ENCODE measurements at places on chromosomes 7 and 10.

DNA sequence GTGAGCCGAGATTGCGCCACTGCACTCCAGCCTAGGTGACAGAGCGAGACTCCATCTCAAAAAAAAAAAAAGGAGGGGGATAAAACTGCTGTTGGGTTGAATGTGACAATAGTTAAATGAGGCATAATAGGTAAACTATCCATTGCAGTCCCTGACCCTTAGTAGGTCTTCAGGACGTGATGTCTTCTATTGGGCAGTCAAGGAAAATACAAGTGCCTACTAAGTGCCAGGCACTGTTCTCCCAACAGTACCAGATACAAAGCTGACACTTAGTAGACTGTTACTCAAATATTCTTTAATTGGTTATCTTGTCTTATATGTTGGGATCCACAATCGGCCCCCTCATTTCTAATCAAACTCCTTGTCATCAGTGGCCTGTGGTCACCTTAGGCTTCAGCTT lies 27.1 kb upstream of the ACSL5 start:
- DNase-seq: no peak

DNA sequence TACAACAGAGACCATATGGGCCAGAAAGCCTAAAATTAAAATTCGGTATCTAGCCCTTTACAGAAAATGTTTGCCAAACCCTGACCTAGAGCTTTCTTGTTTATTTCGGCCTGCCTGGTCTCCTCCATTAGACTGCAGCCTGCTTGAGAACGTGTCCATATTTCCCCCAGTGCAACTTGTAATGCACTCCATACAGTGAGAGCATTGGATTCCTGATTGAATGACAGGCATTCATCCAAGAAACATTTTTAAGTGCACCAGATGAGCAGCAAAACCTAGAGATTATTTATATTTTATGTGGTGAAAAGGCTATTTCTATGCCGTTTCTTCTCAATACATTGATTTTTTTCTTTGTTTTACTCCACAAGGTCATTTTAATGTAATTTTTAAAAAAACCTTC lies 47.4 kb upstream of the ORC5 start:
- DNase-seq: no peak

DNA sequence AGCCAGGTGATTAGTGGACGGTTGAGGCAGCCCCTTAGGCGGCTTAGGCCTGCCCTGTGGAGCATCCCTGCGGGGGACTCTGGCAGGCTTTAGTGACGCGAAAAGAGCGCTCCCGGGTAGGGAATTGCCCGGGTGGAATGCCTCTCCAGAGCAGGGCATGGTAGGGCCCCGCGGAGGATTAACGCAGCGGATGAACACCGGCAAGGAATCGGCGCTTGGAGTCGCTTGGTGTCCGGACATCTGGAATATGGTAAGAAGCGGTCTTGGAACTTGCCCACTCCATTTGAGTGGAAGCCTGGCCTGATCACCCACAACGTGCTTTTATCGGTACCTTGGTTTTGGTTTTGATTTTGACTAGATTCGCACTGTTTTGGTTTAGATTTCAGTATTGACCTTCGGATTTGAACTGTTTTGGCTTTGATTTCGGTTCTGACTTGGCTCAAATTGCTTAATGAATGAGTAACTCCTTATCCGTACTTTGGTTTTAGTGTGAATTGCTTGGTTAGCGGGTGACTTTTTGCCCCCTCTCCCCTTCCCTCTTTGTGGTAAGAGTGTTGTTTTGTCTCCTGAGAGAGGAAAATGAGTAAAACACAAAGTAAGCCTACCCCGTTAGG lies 24.2 kb upstream of the CHST3 start:
- no peak for DNase-seq

DNA sequence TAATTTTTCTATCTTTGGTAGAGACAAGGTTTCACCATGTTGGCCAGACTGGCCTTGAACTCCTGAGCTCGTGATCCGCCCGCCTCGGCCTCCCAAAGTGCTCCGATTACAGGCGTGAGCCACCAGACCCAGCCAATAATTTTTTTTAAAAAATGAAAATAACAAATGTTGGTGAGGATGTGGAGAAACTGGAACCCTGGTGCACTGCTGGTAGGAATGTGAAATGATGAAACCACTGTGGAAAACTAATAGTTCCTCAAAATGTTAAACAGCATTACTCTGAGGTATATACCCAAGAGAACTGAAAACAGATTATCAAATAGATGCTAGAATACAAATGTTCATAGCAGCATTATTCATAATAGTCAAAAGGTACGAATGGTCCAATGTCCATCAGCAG lies 23.0 kb upstream of the YWHAG start:
- no peak for DNase-seq

DNA sequence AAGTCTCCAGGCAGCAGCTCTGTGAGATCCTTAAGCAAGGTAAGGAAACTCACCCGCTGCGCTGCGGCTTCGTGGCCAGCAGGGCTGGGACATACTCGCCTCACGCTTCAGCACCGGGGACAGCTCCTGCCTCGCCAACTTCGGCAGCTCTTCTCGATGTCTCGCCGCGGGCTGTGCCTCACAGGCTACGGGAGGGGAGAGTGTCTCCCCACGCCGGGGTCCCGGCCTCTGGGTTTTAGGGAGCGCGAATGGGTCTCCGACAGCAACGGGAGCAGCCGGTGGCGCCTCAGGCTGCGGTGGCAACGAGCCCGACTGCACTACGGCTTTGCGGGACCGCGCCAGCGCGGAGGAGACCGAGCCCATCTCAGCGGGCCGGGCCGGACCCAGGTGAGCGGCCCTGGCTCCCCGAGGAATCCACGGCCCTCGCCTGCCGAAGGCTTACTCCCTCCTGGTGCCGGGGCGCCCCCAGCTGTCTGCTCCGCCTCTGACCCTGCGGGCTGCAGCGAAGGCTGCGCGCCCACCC lies 62.4 kb downstream of the LSM5 start:
- DNase-seq: peak; percentile 25

DNA sequence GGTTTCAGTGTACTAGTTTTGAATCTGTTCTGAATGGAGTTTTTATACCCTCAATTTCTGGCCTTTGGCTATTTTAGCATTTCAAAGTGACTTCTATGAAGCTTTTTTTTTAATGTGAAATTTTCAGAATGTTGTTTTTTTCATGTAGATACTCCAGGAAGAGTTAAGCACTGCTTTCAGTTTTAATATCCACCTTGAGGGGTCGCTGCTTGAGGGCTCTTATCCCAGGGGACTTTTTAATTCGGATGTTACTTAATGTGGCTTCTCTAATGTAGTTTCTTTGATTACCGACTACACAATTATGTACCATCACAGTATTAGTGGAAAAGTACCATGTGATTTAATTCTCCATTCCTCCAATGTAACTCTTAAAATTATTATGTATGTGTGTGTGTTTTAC lies 5.2 kb downstream of the IFIT5 start:
- DNase-seq: no peak

DNA sequence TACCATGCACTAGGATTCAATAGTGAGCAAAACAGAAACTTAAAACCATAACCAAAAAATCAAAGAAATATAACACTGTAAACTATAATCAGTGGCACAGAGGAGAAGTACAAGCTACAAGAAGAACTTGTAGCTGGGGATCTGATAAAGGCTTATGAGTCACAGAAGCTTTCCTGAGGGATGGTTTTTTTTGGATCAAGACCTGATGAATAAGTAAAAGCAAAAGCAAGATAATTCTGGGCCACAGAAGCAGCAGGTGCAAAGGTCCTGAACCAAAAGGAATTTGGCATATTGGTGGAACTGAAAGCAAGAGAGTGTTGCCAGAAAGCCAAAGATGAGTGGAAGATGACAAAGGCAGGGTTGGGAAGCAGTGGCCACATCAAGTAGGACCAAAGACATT lies 37.4 kb upstream of the BET1 start:
- DNase-seq: no peak

DNA sequence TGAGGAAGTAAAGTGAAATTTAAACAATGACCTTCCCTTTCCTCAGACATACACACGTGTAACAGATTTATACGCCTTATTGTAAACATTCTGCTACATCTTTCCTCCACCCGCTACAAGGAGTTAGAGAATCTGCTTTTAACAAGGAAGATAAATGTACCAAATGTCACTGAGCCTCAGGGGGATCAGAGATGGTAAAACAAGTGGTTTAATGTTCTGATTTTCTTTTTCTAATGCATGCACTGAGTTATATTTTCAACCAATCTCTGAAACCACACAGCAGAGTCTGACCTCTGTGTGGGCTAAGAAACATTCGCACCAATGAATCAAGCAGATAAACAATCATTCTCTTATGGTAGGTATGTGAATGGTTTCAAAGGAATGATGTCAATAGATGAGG lies 599.5 kb downstream of the ARL4A start:
- DNase-seq: no peak

DNA sequence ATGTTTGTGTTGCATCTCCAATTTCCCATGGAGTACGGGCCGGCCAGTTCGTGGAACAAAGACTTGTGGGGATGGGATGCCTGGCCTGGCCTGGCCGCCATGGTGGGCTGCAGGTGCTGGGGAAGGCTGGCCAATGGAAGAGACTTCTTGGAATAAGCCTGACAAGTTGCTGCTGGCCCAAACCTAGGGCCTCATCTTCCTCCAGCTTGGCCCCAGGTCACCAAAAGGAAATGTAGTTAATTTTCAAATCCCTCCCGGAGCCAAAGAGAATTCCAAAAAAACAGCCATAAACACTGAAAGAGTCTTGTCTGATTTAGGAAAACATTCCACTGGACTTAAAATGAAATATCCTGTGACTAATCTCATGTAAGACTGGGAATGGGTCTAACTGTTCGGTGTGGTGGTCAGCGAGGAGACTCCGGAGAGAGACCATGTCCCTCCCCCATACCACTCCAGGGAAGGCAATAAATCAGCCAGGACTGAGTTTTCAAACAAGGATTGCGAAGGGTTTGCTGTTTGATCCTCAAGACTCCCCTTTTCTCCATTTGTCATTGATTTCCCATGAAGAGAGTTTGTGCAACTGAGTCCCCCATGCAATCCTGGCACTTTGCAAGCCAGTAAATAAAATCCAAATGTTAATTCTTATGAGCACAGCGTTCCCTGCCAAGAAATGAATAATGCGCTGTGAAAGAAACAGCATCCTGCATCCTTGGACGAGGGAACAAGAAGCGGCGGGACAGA lies 128.7 kb upstream of the HABP2 start:
- DNase-seq: no peak

GRCh38 chr10:61888744-61889143 lies 12.8 kb upstream of the ARID5B start:
- DNase-seq: no peak

DNA sequence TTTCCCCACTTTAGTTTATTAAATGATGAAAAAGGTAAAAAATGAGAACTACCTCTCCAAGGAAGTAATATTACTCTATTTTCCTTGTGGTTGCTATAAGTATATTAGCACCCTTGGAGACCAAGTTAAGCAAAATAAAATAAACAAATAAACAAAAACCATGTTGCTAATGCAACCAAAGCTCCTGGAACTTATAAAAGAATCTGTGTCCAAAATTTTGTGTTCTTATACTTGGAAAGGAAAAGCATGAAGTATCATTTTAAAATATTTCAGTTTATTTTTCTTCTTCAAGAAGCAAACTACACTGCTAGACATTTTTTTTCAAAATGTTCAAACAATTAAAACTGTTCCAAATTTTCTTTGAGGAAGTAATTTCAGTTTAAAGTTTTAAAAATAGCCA lies 441.9 kb upstream of the LRRTM3 start:
- no peak for DNase-seq

- no peak for DNase-seq
Observed at GRCh38 chr7:43568529-43568928, 14.4 kb upstream of the STK17A start.
